ENCODE measurements at places on chromosomes 5 and 9.

- no peak for DNase-seq
Observed at GRCh38 chr5:34524123-34524522, 132.0 kb upstream of the RAI14 start.

- DNase-seq, result no peak
Observed at GRCh38 chr9:94054716-94055115, 29.5 kb upstream of the PTPDC1 start.

DNA sequence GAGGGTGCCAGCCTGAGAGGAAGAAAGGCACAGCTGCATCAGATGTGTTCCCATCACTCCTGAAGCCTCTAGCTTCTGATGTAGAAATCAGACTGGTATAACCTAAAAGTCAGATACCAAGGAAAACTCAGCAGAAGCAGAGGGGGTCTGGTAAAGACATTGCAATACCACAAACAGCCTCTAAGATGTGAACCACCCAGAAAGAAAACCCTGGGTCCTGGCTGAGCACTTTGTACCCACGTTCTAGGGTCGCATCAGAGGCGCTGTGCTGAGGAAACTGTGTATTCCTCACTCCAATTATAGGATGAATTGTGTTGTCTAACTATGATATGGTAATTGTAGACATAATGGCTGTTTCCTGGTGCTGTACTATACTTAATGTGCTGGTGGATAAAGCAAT lies 275.6 kb downstream of the IRX2 start:
- DNase-seq, result no peak

GRCh38 chr9:27212191-27212590 lies 84.8 kb downstream of the EQTN start:
- DNase-seq, result no peak

GRCh38 chr5:104526866-104527265 lies 964.3 kb upstream of the NUDT12 start:
- DNase-seq, result no peak

GRCh38 chr9:36450110-36450732 lies 50.2 kb upstream of the RNF38 start:
- peak; percentile 64 for DNase-seq
